ENCODE measurements at places on chromosomes 4 and X. TPM values are rescaled to one million over a fixed set of nuclear protein-coding genes. Genes with fewer than 3 reads are reported as not detected.

DNA sequence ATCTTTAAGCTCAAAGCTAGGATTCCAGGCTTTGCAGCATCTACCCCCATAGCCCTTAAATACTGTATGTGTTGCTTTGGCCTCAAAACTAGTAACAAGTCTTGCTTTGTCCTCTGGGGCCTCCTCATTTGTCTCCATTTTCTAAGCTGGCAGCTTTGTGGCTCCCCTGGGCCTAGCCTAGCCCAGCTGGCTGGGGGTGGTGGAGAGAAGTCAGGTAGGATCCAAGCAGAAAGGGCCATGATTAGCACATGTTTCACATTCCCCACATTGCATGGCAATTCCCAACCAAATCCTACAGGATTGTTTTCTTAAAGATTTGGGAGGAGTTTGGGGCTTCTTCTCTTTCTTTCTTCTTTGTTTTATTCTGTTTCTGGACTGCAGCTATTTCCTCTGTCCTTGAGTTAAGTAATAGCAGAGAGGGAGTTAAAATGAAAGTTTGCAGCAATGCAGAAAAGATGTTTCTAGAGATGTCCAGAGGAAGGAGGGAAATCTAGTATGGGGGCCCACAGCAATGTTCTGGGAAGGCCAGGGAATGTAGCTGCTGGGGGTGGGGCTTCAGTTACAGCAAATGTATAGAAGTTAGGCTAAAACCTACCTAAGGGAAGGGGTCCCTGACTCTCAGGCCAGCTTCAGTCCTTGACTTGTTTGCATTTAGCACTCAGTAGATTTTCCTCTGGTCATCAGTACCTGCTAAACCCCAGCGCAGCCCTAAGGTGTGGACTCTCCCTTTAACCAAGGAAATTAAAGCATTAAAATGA is 92.1 kb downstream of the SHROOM4 start:
- DNase-seq, result no peak

PABPC1L2B gene
- not detected for total RNA-seq

DNA sequence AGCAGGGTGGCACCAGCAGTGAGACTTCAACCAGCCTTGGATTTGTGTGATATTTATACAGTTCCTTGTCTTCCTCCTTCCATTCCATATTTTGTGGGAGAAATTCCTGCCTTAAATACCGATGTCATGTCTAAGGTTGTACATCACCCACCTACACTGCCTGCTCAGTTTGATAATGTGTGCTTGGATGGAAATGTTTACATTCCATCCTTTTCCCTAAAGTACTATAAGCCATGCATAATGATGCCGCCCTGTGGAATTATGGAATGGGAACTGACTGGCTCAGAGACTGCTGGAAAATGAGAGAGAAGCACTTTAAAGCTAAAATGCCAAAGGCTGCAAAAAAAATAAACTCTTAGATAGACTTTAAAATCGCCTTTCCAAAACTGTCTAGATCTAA is 11.3 kb upstream of the GLUD2 start:
- no peak for DNase-seq

UGT2A1 gene
- not detected for total RNA-seq

GATA1 gene
- total RNA-seq, result not detected

MAGED4 gene
- 16.8 TPM for total RNA-seq

GRCh38 chr4:15585331-15585730 is 69.8 kb downstream of the FBXL5 start:
- no peak for DNase-seq

IL13RA1 gene
- 24.8 TPM for total RNA-seq

DNA sequence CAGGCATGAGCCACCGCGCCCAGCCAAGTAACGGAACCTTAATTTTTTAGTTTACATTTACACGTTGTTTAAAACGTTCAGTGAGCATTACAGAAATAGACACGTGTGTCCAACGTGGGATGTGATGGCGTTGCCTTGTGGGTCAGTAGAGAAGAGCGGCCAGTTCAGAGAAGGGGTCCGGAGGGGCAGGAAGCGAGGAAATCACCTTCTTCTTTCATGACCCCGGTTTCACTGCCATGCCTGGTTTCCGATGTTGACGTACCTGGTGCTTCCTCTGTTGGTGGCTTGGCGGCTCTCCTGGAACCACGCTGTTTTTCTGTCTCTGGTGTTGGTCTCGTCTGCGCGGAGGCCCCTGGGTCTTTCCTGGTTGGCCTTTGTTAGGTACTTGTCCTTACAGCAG is 42.8 kb downstream of the PCGF3 start:
- DNase-seq, result no peak

FMR1NB gene
- total RNA-seq, result not detected

- no peak for DNase-seq
These were observed 11.6 kb downstream of the TACC3 start for GRCh38 chr4:1732911-1733310.

SMPX gene
- not detected for total RNA-seq

DNA sequence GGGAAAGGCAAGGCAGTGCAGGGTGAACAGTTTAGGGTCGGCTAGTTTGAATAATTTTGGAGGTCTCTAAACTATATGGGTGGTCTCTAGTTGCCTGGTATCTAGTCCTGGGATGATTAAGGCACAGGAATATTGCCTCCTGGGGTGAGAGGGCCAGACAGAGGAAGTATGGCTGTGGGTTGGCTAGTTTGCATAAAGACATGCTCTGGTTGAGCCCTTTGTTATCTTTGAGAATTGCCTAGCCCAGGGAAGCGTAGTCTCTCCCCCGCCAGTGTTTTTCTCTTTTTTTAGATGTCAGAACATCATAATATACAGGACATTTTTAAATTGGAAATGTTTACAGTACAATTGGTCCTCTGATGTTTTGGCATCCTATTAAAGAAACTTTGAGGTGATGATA is 163.5 kb downstream of the PWWP3B start:
- DNase-seq, result no peak

DNA sequence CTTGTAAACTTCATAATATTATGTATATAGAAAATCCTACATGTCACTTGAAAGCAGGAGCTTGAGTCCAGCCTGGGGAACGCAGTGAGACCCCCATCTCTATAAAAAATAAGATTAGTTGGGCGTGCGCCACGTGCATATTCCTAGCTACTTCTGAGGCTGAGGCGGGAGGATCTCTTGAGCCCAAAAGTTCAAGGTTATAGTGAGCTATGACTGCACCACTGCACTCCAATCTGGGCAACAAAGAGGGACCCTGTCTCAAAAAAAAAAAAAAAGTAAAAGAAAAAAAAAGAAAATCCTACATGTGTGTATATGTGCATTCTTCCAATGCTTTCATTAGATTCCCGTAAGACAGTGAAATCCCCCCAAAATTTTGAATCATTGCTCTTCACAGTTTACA is 1.7 kb downstream of the SEC31A start:
- DNase-seq, result no peak

PAGE2B gene
- total RNA-seq, result not detected

- DNase-seq, result no peak
These were observed 122.8 kb downstream of the SLC10A7 start for GRCh38 chr4:146398896-146399445.

- no peak for DNase-seq
These were observed 46.6 kb upstream of the PPP1R2C start for GRCh38 chrX:42824541-42824940.

NLRP2B gene
- total RNA-seq, result not detected
